ENCODE measurements at places on chromosomes 4 and X. TPM values are rescaled to one million over a fixed set of nuclear protein-coding genes. Genes with fewer than 3 reads are reported as not detected.

DNA sequence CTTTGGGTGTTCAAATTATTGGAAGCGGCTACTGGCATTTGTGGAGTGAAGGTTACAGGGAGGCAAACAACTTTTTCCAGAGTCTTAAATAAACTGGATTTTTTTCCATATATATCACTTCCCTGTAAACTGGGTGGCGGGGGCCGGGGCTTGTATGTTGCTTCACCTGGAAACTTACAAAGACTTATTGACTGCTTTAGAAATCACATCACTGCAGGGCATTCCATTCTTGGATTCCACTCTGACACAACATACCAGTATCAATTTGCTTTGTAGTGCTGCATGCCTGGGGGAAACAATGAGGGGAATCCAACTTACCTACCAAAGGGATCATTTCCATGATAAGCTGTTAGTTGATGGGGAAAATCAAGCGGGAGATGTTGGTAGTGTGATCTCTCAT lies 21.7 kb upstream of the FAM156A start:
- no peaks in the 10 kb centered on the region for H3K4me1 ChIP-seq
- H3K27ac ChIP-seq: peak overlapping the region; percentile 63
- no peak overlapping the region for H3K4me3 ChIP-seq
- no peaks in the 10 kb centered on the region for H3K36me3 ChIP-seq
- no peak for DNase-seq
- H3K27me3 ChIP-seq: no peaks in the 10 kb centered on the region

The SLC4A4 gene
- total RNA-seq: 14.2 TPM

GRCh38 chr4:19438233-19438632 lies 813.5 kb upstream of the SLIT2 start:
- DNase-seq: no peak
- no peak overlapping the region for H3K4me3 ChIP-seq
- H3K27ac ChIP-seq: no peak overlapping the region
- H3K4me1 ChIP-seq: no peaks in the 10 kb centered on the region
- H3K36me3 ChIP-seq: no peaks in the 10 kb centered on the region

GRCh38 chrX:131729295-131729694 lies 185.4 kb downstream of the OR13H1 start:
- H3K36me3 ChIP-seq: no peaks in the 10 kb centered on the region
- H3K27ac ChIP-seq: no peak overlapping the region
- no peaks in the 10 kb centered on the region for H3K4me1 ChIP-seq
- no peak for DNase-seq

Measured in hepatocyte (in vitro differentiated cells).